ENCODE measurements at places on chromosomes 5 and 9.

- no peak for DNase-seq
These were observed 46.4 kb upstream of the SEMA4D start for GRCh38 chr9:89544279-89544661.

- no peak for DNase-seq
These were observed 32.9 kb downstream of the PRRX2 start for GRCh38 chr9:129698254-129698757.

GRCh38 chr9:109107402-109108240 is 12.1 kb downstream of the TMEM245 start:
- no peak for DNase-seq

DNA sequence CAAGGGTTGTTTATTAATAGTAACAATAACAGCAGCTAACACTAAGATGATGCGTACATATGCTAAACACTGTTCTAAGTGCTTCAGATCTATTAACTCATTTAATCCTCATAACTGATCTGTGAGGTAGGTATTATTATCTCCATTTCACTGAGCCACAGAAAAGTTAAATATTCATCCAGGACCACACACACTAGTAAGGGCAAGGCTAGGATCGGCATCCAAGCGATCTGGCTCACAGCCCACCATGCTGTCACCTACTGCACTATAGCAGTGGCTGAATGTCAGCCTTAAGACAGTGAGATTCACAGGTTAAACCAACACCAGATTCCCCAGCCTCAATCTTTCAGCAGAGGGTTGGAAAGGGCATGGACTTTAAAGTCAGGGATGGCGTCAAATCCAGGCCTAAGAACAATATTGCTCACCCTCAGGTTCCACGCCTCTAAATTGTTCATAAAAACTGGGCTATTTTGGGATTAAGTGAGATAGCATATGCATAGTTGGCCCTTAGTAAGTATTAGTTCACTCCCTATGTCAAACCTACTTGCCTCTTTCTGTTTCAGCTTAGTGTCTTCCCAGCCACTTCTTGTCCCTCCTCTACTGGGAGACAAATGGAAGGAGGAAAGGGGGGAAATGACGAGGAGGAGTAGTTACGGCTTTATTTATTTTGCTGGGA is 150.8 kb downstream of the MAPKAP1 start:
- DNase-seq, result no peak

DNA sequence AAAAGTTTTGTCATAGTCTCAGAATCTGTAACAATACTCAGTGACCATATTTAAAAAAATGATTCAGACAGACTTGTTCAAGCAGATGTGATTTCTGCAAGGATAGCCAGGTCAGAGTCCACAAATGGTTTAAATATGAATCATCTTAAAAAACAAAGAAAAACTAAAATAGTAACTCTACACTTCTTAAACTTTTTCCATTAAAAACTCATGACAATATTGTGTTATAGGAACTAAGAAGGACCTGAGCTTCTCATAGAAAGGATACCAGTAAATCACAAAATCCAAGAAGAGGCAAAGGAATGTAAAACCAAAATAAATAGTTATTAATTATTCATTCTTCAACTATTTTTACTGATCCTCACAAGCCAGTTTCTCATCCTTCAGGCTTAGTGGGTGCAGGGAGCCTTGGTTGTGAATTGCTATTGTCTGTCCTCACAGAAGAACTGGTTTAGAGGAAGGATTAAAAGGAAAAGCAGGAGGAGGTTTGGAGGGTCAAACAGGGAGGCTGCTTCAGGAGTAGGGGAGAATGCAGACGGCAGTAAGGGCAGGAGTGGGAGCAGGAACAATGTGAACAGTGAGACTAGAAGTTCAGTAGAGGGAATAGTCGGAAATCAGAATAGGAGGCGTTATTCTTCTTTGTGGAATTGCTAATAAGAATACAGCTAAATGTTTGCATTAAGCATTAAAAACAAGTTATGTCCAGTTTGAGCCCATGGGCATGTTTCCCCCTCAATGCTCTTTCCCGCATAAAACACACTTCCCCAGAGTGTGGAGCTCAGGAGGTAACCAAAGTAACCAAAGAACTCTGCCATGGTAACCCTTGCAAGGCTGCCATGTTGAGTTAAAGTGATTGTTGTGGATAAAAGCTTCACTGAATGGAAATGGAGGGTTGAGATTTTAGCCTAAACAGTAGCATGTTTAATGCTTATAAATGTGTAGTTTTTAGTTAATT is 110.7 kb downstream of the CCDC192 start:
- DNase-seq, result no peak

DNA sequence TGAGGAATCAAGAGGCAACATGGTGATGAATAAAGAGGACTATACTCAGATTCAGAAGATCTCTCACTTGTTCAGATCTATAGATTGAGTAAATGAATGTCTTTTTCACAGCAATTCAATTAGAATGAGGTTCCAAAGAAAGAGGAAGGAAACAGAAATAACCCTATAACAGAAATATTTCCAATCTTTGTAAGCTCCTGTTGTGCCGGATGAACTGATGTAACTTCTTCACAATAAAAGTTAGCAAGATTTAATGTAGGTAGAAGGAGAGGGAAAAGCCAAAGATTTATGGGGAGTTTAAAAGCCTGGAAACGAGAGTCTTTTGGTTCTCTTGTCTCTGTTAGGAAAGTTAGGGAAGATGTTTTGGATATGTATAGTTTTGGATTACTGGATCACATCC is 92.1 kb downstream of the PBX3 start:
- DNase-seq, result no peak

GRCh38 chr9:137175345-137175961 is 3.6 kb upstream of the TMEM210 start:
- no peak for DNase-seq

- DNase-seq, result no peak
These were observed 149.4 kb upstream of the MRPS30 start for GRCh38 chr5:44659334-44659733.

GRCh38 chr5:150340614-150341255 is 16.8 kb upstream of the TCOF1 start:
- DNase-seq, result no peak

GRCh38 chr5:173243831-173244305 is 8.9 kb upstream of the NKX2-5 start:
- DNase-seq, result no peak

- DNase-seq, result no peak
These were observed 61.8 kb downstream of the CTSL start for GRCh38 chr9:87787735-87788134.

DNA sequence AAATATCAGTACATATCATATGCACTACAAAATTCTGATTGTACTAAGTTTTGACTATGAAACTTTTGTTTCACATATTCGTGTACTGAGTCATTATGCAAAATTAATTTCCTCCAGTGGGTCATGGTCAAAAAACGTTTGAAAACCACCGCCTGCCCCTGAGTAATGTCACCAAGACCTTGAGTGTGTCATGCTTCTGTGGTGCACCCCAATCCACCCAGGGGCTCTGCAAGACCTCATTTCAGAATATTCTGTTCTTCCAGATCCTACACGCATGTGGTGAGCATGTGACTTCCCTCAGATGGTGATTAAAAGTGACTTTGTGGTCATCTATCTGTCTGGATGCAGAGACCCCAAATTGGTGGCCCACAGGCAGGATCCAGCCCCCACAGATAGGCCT is 31.0 kb downstream of the ABLIM3 start:
- no peak for DNase-seq

GRCh38 chr9:133773889-133774655 is 35.9 kb upstream of the SARDH start:
- DNase-seq, result no peak

DNA sequence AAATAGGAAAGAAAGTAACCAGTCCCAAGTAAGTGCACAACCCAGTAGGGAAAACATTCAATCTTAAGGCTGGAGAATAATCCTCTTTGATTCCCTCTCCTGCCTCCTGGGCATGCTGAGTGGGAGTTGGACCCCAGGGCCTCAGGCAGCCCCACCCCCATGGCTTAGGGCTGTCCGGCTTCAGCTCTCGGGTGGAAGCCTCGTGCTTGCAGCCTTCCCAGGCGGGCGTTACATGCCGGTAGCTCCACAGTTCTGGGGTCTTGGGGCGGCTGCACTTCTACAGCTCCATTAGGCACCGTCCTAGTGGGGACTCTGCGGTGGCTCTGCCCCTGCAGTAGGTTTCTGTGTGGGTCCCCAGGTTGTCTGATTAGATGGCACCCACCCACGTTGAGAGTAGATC is 10.1 kb downstream of the GLIPR2 start:
- DNase-seq, result no peak

DNA sequence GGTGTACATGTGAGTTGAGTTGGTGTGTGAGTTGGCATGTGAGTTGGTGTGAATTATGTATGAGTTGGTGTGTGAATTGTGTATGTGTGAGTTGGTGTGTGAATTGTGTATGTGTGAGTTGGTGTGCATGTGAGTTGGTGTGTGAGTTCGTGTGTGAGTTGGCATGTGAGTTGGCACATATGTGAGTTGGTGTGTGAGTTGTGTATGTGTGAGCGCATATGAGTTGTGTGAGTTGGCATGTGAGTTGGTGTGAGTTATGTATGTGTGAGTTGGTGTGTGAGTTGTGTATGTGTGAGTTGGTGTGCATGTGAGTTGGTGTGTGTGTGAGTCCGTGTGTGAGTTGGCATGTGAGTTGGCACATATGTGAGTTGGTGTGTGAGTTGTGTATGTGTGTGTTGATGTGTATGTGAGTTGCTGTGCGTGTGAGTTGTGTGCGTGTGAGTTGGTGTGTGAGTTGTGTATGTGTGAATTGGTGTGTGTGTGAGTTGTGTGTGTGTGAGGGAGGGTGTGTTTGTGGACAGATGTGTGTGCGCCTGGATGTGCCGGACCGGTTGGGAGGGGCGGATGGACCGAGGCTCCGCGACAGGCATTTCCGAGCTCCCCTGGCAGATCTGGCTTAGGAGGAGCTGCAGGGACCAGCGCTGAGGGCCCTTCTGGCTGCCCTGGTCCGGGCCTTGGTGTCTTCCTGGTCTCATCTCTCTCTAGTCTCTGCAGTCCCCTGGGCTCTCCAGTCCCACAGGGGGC is 162.5 kb upstream of the IER5L start:
- no peak for DNase-seq

- DNase-seq, result no peak
These were observed 694.5 kb upstream of the RIOK2 start for GRCh38 chr5:97877588-97877987.

- DNase-seq, result no peak
These were observed 1294.2 kb downstream of the EFNA5 start for GRCh38 chr5:106376522-106376921.

GRCh38 chr5:38926121-38926520 is 80.3 kb downstream of the OSMR start:
- no peak for DNase-seq

DNA sequence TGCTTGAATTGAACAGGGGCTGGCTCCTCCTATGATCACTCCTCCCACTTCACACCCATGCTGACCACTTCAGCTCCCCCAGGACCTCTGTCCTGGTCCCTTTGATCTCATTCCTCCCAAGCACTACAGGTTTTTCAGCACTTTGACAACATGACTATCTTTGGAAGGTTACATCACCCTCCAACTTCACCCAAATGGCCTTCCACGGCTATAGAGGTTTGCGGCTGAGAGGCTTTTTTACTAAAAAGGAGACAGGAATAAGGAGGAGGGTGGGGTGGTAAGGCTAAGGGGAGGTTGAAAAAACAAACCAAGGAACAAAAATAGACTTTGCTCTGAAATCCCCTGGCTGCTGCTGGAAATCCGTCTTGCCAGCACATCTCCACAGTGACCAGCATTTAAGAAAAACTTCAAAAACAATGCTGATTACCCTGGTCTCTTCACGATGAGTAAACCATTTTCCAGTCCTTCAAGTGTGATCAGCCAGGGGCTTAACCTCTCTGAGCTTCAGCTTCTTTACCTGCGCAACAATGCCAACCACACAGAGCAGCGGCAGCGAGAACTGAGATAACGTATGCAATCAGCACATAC is 102.7 kb downstream of the DPYSL3 start:
- DNase-seq, result no peak

All from activated T-helper 1 cell treated with anti-CD3 and anti-CD28 coated beads, Interleukin-2, amount 50 U/mL, for 16 hours (primary cell).